Hematopoietic multipotent progenitor cell (in vitro differentiated cells): ENCODE measurements at places on chromosomes 5 and 9.

DNA sequence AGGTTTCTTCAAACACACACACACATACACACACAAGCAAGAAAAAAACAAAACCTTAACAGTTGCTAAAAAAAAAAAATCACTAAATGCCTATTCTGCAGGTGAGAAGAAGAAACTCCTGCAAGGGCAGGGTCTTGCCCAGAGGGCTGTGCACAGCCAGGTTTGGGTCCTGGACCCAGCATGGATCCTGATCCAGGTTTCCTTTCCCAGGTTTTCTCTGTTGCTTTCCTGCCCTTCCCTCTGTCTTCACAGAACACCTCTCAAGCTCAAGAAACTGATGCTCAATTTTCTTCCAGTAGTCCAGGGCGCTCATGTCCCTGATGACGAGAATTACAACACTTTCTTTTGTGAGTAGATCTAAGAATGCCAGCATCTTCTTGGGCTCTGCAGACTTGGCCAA is 136.6 kb downstream of the PAX5 start:
- no peak for DNase-seq

DNA sequence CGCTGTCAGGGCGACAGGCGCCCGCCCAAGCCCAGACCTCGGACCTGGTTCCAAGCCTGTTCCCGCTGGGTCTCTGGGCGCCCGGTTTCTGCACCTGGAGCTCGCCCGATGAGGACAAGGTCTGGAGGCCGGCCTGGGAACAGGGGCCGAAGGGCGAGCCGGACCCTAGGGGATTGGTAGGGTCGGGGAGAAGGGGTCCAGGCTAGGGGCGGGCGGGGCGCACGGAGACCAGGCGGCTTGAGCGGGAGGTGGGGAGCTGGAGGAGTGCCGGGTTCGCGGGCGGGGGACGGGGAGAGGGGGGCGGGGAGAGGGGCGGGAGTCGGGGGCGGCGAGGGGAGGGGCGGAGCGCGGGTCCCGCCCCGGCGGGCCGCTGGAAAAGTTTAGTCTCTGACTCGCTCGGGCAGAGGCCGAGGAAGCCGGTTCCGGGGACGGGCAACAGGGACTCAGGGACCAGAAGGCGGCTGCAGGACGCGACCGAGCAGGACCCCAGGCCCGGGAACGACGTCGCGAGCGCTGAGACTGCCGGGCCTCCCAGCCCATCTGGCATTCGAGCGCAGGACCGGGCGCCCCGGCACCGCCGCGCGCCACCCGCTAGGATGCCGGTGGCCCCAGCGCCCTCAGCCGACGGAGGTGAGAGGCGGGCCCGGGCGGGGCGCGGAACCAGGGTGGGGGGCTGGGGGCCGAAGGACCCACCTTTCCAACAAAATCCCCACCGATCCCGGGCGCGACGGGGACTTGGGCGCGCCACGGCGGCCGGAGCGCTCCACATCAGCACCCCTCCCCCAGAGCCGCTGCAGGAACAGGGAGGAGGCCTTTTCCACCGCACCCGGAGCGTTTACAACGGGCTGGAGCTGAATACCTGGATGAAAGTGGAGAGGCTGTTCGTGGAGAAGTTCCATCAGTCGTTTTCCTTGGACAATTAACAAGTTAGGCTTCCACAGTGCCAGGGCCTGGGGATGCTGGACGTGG is at the start of gene S1PR3:
S1PR3 (plus strand) TSS at position 403 of the 969 bp plus-strand sequence. CDS start 9,733 bp downstream, outside the sequence.
- no peak for DNase-seq

- DNase-seq, result no peak
Measured at GRCh38 chr5:108720391-108720790, 27.3 kb upstream of the FER start.

GRCh38 chr5:75260708-75261107 is 24.0 kb upstream of the ANKRD31 start:
- no peak for DNase-seq

DNA sequence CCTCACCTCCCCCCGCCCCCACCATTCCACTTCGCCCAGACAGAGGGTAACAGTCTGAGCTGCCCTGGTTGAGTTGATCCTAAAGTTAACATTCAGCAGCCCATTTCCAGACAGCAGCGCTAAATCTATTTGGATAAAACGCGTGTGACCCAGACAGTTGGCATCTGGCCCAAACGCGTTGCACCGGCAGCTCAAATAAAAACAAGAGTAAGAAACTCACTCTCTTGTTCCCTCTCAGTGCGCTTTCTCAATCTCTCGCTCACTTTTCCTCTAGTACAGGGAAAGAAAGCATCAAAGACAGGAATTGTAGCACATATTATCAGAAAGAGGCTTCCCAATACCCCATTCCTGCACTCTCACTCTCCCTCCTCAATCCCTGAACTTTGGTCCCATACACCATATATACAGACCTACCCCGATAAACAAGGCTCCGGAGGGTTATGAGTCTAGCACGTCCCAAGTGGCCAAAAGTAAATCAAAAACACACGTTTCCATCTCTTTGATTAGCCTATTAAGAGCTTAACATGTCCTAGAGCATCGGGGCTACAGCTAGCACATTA is 1.3 kb downstream of the ADAMTS6 start:
- DNase-seq, result peak; percentile 67

- no peak for DNase-seq
Measured at GRCh38 chr9:26394025-26394424, 498.6 kb downstream of the CAAP1 start.

GRCh38 chr9:136728548-136729123 is 14.1 kb downstream of the LCN10 start:
- DNase-seq, result no peak

DNA sequence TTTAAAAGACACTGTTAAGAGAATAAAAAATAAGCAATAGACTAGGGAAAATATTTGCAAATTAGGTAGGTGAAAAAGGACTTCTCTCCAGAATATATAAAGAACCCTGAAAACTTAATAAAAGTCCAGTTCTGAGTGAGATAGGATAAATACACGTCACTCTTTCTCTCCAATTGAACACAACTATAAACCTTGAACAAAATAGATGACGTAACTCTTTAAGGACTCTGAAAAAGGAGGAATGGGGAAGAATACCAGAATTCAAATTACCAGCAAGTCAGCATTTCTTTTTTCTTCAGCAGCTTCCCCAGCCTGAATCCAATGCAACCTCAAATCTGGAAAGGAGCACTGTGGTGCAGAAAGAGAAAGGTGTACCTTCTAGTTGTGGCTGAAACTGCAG is 6.8 kb upstream of the WDR41 start:
- no peak for DNase-seq

GRCh38 chr5:119353213-119353612 is 2.6 kb upstream of the TNFAIP8 start:
- DNase-seq, result no peak

- no peak for DNase-seq
Measured at GRCh38 chr5:97499605-97500004, 316.6 kb upstream of the RIOK2 start.

DNA sequence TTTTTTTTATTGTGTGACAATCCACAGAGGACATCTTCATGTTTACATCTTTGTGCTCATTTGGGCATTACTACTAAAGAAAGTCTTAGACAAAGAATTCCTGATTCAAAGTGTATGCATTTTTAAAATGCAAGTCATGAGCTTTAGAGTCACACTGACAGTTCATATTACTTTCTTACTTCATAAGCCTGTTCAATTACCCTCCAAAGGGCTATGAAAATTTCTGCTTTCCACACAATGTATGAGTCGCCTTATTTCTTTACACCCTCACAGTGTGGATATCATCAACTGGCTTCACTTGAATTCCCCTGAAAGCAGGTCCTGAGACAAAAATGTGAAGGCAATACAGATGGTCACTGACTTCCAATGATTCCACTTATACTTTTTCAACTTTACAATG is 280.4 kb upstream of the PTGER4 start:
- no peak for DNase-seq

DNA sequence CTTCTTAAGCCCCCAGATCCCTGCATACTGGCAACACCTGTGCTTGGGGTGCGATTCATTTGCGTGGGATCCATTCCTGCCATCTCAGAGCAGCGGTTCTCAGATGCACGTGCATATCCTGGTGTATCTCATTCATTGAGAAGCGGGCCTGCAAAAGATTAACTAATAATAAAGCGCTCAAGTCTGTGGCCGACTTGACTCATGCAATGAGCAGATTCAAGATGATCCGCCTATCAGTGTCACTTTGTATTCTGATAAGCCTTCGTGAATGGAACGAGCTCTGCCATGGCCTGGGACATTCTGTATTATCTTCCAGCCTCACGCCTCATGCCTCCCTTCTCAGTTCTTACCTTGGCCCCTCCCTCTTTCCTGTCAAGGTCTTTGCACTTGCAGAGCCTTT is 22.3 kb downstream of the C1QTNF2 start:
- no peak for DNase-seq

DNA sequence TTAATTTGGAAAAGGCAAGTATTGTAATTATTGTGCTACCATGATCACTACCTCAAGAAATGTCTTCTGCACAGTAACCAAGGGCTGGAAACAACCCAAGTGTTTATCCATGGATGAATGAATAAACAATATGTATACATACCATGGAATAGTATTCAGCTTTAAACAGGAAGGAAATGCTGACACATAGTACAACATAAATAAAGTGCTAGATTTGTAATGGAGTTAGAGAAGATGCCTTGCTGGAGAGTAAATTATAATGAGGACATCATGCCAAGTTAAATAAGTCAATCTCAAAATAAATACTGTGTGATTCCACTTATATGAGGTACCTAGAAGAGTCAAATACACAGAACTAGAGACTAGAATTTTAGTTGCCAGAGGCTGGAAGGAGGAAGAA is 160.0 kb downstream of the CCDC192 start:
- no peak for DNase-seq

DNA sequence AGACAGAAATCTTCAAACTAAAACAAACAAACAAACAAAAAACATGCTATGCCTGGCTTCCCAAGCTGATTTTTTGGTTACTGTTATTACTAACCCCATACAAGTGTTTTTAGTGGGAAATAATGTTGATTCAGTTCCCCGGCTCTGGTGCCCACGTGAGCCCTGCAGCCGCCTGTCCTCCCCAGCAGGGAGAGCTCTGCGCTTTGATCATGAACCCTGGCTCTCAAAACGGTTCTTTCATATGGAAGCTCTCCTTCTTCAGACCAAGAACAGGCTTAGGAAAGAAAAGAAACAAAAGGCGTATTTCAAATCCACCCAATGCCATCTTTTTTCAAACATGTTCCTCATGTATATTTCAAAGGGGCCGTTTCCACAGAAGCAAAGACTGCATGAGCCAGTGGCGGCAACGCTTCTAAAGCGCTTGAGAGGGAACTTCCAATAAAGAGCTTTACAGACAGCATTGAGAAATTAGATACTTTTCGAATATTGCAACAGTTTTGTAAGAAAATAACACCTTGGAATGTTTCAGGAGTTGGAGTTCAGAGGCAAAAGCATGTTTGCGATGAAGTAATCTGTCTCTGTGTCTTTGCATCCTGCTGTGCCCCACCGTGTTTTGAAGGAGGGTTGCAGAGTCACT is 74.8 kb downstream of the ICE1 start:
- DNase-seq, result peak; percentile 57

GRCh38 chr5:72871366-72872024 is 55.0 kb downstream of the TNPO1 start:
- DNase-seq, result no peak

GRCh38 chr9:72863456-72864094 is 89.3 kb downstream of the ALDH1A1 start:
- DNase-seq, result no peak

GRCh38 chr9:95605816-95606488 is 89.2 kb upstream of the PTCH1 start:
- no peak for DNase-seq

GRCh38 chr5:55691265-55692105 is 20.6 kb downstream of the SLC38A9 start:
- DNase-seq, result peak; percentile 77

DNA sequence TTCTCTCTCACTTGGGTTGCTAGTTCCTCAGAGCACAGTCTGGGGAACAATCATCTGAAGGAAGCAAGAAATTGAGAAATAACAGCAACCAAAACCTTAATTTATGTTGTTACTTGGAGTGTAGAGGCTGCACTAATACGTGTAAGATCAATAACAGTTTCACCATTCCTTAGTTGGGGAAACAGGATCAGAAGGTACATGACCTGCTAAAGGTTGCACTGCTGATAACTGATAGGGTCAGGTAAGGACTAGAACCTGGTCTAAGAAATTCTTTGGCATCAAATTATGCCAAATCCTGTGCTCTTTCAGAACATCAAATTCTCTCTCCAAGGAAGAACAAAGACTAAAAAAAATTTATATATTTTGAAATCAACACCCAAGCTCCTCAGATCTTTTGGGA is 278.6 kb upstream of the C9orf72 start:
- DNase-seq, result no peak

DNA sequence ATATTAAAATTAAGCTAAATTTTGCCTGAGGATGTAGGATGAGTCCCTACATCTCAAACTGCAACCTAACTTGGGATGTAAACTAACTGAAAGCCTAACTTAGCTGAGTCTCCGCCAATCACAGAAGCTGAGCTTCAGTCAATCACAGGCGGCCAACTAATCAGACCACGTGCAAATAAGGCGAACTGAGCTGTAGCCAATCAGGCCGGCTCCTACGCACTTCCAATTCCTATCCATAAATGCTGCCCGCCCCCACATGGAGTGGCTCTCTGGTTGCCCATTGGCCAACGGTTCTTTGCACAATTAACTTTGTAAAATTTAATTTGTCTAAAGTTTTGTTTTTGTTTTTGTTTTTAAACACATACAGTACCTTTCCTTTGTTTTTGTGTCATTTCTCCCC is 13.9 kb upstream of the GPX8 start:
- no peak for DNase-seq

- no peak for DNase-seq
Measured at GRCh38 chr5:37391591-37391990, 12.5 kb downstream of the WDR70 start.

GRCh38 chr9:21519855-21520434 is 37.8 kb upstream of the IFNE start:
- DNase-seq, result no peak

DNA sequence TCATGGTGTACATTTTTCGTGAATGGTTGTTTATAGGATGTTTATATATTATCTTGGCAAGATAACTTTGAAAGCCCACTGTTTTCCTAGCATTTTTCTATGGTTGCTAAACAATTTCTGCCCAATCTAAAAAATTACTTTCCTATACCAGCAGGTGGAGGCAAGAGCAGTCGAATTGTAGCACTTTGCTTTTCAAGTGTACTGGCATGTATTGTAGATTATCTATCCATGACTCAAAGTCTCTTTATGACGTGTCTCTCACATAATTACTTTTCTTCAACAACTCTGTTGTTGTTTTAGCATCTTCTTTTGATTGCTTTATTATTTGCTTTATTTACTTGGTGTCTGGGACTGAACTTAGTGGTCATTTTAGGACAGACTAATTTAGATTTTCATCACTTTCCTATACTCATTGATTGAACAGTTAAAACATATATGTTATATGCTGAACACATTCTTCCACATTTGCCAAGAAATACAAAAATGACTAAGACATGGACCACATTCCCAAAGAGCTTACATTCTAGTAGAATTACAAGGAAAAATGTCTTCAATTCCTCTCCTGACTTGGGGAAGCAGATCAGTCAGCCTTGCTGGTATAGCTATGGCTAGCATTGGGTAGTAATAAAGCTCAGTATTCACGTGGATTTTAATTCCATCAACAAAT is 20.7 kb downstream of the NLN start:
- peak; percentile 35 for DNase-seq
